Left renal cortex interstitium (tissue), 4 donors: ENCODE measurements at places on chromosomes 2 and 18.
A peak's percentile ranks its signal among the peaks of the same experiment; 100 is the strongest.

DNA sequence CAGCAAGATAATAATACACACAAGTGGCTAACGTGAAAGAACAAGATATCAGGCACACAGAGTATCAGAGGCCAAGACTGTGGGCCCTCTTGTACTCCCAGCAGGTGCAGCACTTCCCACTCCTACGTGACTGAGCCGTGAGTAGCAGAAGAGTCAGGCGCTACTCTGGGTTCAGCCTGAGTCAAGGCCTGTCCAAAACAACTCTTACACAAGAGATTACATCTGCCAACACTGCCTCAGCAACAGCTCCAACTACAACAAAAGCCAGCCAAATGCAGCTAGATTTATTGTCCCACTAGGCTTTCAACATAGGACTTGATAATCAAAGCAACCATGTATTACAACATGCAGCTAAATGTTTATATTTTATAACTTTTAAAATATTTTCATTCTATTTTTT, 56.2 kb downstream of the ITSN2 start:
- no peak for DNase-seq

GRCh38 chr2:120954939-120955338, 219.3 kb downstream of the GLI2 start:
- DNase-seq = no peak

- DNase-seq = no peak
These were observed 551.7 kb downstream of the SATB2 start for GRCh38 chr2:198905881-198906612.

DNA sequence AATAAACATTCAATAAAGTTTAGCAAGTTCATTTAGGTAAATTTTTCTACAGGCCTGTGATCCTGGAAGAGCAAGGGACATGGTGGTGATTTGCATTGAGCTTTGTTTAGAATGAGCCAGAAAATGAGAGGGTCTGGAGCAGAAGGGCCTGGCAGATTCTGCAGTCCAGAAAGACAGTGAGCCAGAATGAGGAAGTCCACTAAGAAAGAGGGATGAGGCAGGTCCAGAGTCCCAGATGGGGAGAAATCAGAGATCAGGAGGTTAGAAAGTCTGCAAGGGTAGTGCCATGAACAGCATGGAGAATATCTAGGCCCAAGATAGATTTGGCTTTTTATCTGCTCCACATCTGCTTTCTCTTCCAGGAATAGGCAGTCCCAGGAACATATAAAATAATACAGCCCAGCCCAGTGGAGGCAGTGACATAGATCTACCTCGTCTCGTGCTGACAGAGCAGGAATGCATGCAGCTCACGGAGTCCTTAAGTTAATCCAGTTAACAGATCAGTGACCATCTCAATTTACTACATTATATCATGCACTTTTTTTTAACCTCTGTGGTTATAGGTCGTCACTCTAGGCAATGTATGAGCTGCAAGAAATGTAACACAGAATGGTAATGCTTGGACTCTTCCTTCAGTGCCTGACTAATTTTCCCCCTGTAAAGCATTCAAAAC, 429.0 kb downstream of the SUCLG1 start:
- DNase-seq = no peak

GRCh38 chr2:101197215-101197745, 46.1 kb upstream of the TBC1D8 start:
- DNase-seq = no peak

DNA sequence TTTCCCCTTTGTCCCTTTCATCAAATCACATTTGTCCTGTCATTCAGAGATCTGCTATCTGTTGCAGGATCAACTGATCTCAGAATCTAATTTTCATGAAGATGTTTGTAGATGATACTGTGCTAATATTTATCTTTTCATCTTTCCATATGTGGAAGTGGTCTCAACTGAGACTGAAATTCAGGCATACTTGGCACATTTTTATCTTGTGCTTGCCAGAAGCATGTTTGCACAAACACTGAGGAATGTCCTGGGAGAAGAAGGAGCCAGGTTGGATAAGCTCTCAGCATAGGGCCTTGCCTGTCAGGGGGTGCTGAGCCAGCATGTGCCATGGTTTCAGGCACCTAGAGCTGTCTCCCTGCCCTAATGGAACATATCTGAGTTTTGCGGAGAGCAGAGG, 24.5 kb upstream of the MMADHC start:
- DNase-seq = no peak

- no peak for DNase-seq
These were observed 86.3 kb downstream of the FSHR start for GRCh38 chr2:49067971-49068370.

GRCh38 chr18:74534981-74535649, 815 bp downstream of the CNDP1 start:
- no peak for DNase-seq

GRCh38 chr2:59882822-59883221, 670.6 kb downstream of the BCL11A start:
- DNase-seq = no peak

- DNase-seq = no peak
These were observed 87.9 kb upstream of the ALPP start for GRCh38 chr2:232290668-232291067.

DNA sequence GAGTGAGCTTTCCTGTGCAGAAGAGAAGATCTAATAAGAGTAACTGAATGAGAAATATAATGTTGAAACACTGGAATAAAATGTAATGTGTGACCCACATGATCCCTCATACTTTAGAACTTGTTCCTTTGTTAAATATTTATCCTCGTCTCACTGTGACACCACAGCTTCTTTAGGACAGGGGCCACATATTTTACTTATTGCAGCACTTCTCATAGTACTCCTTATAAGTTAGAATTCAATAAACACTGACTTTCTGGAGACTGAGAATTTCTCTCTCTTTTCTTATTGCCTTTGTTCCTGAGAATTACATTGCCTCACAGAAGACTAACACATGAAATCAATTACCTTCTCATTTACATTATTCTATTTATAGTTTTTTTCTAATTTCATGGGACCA, 1234.6 kb upstream of the CHAC2 start:
- DNase-seq = no peak

DNA sequence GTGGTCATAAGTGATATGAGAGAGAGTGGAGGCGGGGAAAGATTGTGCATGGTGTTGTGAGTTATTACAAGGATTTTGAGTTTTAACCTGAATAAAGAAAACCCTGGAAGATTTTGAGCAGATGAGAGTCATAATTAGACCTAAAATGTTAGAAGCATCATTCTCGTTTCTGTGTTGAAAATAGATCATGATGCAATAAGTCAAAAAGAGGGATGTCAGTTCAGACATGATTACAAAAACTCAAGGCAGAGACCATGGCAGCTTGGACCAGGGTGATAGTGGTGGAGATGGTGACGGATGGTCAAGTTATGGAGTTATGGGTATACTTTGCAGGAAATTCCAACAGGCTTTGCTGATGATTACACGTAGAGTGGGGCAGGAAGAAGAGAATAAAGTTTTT, 267.2 kb downstream of the CDH20 start:
- no peak for DNase-seq

GRCh38 chr2:229089776-229090175, 181.3 kb downstream of the PID1 start:
- DNase-seq = no peak

- DNase-seq = no peak
These were observed 16.9 kb upstream of the GNAL start for GRCh38 chr18:11672198-11672597.

GRCh38 chr2:222713002-222713401, 41.5 kb downstream of the MOGAT1 start:
- DNase-seq = no peak

DNA sequence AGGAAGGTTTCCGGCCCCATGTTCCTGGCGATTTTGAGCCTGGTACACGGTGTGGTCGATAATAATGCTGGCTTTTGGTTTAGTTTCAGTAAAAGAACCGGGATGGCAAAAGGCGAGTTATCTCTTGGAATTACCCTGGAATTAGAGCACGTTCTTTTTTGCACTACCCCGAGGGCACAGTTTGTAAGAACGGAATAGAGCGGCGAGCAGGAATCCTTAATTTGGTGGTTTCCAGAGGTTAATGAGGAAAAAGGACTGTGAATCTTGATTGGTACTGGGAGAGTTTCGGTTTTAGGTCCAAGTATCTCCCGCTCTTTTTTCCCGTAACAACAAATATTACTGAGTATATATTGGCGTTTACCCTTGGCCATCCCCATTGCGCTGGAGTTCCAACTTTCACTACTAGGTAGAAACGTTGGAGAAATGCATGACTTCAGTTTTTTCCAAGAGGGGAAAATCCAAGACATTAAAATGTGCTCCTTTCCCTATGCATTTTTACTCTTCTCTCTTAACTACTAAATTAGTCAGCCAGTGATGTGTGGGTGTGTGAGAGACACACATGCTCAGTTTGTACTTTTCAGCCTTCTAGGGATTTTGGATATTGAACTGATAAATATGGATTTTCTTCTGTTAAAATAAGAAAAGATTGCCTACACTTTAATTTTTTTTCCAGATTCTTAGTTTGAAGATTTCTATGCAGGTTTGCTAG, 160.8 kb downstream of the AGPS start:
- DNase-seq = no peak

GRCh38 chr2:53438100-53438499, 329.5 kb upstream of the CHAC2 start:
- DNase-seq = no peak

- DNase-seq = no peak
These were observed 80.3 kb downstream of the CD28 start for GRCh38 chr2:203786549-203787351.

- no peak for DNase-seq
These were observed 866 bp upstream of the SF3B6 start for GRCh38 chr2:24076849-24077534.

DNA sequence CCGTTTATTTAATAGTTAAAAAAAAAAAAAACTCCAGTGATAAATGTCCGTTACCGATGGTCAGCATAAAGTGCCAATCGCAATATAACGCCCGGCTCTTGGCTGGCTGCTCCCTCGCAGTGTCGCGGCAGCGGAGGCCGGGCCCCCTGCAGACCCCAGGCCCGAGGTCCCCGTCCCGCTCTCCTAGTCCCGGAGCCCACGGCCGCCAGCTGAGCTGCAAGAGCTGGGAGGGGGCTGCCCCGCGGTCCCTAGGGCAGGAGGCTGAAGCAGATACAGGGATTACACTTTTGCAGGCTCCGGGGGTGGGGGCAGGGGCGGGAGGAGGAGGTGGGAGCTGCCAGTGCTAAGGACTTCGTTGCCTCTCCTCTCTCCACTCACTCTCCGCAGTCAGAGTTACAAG, 6.9 kb downstream of the OSR1 start:
- DNase-seq = no peak

GRCh38 chr2:229889023-229889422, 32.8 kb downstream of the TRIP12 start:
- DNase-seq = no peak

DNA sequence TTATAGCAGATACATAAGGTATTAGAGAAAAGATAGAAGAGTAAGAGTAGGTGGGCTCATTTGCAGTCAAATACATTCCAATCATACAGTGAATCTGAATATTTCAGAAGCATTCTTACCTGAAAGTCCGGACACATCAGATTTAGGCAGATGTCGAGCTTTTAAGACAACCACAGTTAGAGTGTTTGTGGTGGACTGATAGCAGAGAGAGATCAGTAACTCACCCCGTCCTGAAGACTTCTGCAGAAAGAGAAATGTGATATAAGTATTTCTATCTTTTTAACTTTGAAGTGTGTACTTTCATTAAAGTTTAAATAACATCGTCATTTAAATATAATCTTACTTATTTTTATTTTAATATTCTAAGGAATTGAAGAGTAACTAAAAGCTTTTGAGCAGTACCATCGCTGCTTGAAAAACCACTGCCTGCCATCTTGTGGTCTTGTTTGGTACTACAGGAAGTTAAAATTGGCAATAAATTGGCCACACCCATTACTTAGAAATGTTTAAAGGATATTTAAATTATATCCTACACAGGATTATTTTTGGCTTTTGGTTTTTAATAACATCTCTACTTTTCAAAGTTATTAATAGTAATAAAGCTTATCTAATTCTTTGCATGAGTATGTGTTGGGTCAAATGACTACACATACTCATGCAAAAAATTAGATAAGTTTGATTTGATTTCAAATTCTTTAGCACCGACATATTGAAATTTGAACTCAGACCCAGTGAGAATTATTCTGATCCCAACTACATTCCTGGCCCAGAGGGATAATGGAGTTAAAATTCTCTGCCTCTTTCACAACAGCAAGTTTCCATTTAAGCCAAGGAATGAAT, 5.5 kb downstream of the SYT4 start:
- peak; percentile 29 for DNase-seq

DNA sequence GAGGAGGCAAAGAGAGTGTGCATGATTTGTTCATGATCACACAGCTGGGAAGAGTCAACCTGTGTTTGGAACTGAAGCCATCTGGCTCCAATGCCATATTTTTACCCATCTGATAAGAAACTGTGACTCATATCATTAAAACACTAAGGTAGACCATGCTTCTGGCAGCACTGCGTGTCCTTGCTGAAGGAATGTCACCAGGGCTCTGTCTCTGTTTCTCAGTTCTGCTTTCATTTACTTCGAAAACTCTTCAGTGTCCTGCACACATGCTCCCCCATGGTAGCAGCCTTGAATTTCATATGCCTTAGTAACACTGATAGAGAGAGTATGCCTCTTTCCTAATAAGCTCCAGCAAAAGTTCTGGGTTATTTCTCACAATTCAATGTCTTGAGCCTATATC, 830.4 kb downstream of the DCDC2C start:
- no peak for DNase-seq

DNA sequence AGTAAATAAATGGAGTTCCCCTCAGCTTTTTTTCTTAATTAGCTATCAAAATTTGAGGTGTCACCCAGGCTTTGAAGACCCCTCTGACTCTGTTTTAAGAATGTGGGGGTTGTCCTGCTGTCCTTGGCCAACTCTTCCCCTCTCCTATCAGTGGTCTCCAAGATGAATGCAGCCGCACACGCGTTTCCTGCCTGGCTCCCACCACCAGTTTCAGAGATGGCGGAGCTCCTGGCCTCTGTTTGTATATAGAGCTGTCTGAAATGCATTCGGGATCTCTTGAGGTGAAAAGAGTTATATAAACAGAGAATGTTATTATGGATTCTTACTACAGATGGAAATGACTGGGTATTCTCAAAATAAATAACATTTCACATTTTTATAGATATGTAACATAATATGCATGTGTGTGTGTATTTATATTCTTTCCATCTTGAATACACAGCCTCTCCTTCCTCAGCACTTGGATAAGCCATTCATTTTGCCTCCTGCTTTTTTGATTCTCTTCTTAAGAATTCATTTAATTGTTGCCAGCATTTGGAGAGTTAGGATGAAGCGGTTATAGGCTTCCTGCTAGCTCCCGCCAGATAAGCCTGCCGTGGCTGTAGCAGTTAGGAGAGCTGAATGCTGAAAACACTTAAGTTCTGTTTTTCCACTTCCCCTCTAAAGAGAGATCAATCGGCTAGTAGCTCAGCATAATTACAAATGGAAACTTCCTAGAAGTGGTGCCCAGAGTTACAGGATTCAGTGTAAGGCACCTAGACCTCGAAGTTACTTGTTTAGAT, 659.3 kb upstream of the FANCL start:
- no peak for DNase-seq

DNA sequence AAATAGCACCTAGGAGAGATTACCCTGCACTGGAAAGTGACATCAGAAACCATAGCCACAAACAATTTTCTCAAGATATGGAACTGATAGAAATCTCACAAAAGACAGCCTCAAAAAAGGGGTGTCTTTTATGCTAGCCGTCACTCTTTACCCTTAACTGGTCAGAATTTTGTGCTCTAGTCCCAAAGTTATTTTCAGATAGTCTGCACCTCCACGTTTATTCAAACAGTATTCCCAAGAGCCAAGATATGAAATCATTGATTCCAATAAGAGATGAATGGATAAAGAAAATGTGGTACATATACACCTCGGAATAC, 23.5 kb upstream of the PMAIP1 start:
- no peak for DNase-seq

GRCh38 chr2:102025583-102026267, 34.0 kb downstream of the IL1R2 start:
- no peak for DNase-seq
